Posterior cingulate gyrus (tissue), 11 donors: ENCODE measurements at places on chromosomes 6 and 20.
A peak's percentile ranks its signal among the peaks of the same experiment; 100 is the strongest.

- DNase-seq = no peak
These were observed 559.5 kb upstream of the MMS22L start for GRCh38 chr6:97842521-97842920.

- DNase-seq = no peak
These were observed 81.9 kb upstream of the BMP2 start for GRCh38 chr20:6685626-6686025.

DNA sequence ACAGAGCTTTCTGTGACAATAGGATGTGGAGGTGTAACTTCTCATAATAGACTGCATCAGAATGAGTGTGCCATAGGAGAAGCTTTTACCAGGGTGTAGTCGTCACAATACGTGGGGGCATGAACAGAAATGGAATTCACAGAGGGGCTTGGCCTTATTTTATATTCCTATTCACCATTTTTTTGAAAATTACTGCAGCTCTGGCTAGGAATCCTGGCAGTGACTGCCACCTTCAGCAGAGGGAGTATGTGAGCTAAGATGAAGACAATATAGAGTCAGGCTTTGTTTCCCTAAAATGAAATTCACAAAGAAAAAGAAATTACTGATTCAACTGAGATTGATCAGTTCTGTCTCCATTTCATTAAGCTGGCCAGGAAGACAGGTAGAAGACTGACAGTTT, 13.9 kb downstream of the TOMM6 start:
- DNase-seq = no peak

DNA sequence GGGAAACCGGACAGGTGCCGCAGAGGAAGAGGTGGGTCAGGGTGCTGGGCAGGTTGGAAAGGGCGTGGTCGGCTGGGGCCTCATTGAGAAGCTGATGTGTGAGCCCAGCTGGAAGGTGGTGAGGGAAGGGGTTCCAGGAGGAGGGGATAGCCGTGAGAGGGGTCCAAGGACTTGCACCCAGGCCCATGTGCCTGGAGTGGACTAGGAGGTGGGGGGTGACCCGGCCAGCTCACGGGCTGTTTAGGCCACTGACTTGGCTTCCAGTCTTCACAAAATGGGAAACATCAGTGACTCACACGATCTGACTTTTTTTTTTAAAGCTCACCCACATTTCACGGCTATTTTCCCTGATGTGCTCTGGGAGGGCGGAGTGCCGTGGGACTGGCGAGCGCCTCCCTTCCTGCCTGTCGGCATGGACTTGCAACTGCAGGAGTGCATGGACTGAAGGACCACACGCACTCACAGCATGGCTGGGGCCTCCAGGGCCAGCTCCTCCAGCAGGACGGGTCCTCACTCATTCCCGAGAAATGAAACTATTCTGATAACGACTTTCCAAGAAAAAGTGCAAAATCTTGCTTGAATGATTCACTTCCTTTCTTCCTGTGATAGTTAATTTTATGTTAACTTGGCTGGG, 13.5 kb upstream of the PDE10A start:
- no peak for DNase-seq

DNA sequence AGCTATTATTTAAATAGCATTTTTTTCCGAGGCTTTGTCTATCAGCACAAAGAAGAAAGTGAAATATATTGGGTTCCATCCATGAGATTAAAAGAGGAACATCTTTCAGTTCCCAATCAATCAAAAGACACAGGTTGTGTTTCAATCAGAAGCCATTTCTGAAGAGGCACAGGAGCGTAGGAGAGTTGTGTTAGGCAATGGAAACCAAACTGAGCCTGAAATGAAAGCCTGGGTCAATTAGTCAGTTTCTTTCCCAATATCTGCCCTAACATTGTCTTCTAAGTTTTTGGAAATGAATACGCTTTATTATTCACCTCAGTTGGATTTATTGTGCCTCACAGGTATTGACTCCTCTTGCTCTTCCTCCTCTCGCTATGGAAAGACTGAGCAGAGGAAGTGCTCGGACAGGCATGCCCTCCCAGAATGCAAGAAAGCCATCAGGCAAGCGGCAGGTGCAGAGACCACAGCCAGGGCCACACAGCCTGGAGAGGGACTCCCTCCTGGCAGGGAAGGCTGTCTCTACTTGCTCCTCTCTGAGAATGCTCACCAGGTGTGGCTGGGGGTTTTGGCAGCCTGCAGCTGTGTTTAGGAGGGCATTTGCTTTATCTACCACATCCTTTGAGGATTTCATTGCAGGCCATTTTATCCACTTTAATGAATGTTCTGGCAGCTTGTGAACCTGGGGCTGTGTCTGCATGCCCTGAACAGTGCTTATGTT, 100.8 kb upstream of the NEDD9 start:
- no peak for DNase-seq

GRCh38 chr6:137705160-137706082, 161.6 kb upstream of the TNFAIP3 start:
- no peak for DNase-seq

DNA sequence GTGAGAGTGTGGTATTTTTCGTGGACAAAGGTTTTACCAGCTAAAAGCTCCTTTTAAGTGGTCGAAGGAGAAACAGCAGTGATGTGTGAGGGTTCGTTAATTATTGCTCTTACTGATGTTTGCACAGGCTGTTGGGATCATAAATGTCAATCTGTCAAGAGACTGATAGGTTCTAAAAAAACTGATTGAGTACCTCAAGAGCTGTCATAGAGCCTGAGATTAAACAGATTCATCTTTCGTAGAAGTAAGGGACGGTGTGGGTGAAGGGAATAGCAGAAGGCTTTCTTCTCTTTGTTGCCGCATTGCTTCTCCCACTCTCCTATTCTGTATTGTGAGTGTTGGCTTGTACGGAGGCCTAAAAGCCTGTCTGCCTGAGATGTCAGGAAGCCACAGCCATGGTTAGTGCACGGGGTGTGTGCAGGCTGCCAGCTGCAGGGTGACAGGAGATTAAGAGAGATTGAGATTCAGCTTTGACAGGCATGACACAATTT, 291.0 kb downstream of the ZFAND3 start:
- DNase-seq = no peak

DNA sequence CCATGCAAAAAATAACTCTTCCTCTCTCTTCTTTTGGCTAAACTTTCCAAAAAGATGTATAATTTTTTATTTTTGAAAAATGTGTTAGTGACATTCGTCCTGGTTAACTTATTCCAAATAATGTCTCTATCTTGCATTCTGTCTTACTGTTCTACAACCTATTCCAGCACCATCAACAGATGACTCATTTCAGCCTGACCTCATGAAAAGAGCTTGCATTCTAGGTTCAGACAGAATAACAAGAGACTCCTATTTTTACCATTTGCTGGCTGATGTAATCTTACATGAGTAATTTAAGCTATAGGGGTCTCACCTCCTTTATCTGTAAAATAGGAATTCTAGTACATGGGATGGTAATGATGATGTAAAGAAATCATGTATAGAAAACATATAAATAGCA, 109.0 kb downstream of the FUT9 start:
- DNase-seq = no peak

DNA sequence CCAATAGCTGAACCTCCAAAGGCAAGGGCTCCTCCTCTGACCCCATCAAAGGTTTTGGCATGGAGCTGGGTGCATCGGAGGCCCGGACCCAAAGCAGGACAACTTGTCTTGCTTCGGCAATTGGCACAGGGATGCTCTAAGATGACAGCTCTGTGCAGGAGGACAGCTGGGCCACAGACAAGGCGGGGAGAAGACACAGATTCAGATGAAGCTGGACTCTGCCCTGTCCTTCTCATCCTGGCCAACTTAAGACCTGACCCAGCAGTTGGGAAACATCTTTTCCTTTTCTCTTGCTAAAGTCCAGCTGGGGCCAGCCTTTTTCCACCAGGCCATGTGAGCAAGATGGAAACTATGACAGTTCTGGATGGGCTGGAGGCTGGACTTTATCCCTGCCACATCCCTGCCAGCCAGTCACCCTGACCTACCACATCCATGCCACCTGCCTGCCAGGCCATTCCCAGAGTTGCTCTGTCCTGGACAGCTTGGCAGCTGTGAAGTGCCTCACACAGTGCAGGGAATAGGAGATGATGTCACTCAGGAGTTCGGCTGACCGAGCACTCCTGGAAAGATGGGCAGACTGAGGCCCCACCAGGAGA, 12.7 kb upstream of the PSMF1 start:
- DNase-seq = no peak

GRCh38 chr20:55569084-55569483, 436.2 kb downstream of the CBLN4 start:
- no peak for DNase-seq

- no peak for DNase-seq
These were observed 65.3 kb upstream of the ID4 start for GRCh38 chr6:19771753-19772336.

DNA sequence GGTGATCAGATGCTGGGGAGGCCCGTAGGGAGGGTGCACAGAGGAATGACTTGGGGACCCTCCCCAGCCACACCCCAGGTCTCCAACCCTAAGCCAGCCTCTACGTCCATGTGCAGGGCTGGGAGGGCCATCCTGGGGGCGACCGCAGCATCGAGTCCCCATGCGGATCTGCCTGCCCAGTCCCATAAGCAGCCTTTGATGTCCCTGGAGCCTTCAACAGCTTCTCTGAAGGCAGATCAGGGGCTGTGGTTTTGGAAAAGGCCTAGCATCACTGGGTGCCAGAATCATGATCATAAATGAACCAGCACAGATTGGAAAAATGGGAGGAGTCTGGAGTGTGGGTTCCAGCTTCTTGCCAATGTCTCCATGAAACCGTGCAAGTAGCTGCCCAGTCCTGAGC, 22.9 kb downstream of the TOX2 start:
- DNase-seq = no peak

DNA sequence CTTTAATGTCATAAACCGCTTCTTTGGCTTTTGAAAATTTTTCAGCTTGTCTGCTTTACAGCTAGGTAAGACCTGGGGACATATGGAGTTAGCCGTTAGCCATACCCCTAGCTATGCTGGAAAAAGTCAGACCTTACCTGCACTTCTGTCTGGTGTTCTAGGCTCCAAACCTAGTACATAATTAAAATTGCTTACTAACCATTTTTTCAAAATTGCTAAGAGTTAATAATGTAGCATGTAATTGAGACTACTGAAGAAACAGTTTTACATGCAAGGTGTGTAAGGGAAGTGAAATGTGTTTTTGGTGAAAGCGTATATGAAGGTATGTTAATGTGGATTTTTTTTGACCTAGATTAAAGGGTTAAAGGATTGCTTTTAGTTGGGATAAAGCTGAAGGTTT, 336.9 kb downstream of the RNF144B start:
- no peak for DNase-seq

DNA sequence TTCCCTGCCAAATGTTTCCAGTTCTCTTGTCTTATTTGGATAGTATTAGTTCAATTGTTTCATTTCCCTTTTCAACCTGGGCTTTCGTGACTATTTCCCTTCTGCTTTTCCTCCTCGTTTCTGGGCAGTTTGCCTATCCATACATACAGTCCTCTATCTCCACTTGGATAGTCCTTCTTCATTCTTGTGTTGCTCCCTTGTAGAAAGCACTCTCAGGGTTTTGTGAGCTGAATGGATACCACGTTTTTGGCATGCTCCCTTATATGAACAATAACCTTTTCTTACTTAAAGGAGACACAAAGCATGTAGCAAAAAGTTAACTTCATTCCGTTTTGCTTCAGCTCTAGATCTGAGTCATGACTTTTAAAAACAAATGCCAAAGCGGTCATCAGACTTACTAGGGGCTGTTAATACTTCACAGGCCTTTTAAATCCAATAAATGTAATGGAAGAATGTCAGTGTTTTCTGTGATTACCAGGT, 16.6 kb downstream of the CRYBG1 start:
- no peak for DNase-seq

DNA sequence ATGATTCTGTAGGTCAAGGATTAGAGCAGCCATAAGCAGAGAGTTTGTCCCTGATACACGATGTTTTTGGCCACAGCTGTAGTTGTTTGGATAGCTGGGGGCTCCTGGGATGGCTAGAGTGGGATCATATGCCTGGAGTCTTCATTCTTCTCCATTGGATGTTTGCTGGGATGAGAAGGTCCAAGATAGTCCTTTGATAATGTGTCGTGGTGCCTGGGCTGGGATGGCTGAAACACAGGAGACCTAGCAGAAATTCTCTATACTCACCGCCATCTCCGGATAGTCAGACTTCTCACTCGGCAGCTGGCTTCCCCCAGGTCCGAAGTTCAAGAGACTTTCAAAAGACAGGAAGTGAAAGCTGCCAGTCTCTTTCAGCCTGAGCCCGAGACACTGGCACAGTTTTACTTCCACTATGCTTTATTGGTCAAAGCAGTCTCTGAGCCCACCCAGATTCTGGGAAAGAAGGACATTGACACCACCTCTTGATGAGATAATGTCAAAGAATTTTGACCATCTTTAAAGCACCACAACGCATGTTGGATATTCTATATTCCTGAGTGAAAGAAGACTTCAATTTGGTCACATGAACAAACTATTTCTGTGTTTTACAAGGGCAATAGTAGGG, 16.0 kb downstream of the MARCKS start:
- no peak for DNase-seq

DNA sequence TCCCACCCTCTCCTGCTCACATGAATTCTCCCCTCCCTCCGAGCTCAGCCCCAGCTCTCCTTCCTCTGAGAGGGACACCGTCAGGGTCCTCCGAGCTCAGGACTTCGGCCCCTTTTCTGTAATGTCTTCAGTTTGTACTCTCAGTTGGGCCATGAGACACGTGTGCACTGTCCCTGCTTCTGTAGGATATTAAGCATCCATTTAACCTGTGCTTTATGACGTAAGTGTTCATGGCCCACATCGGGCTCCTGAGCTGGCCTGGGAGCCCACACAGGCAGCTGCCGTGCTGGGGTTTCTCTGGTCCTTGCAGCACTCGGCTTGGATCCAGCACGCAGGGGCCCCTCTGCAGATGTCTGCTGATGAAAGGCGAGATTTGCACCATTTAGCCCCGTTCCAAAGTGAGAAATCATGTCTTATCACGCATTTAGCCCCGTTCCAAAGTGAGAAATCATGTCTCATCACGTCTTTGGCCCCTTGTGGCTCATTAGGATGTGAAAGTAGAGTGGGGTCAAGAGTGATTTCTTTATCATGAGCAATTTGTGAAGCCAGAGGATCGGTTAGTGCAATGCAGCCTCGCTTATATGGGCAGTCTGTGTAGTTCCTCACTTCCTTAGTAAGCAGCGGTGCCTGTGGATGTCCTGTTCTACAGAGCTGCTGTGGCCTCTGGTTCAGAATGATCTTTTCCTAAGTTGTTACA, 25.3 kb downstream of the DUSP22 start:
- DNase-seq = no peak

- no peak for DNase-seq
These were observed 5.1 kb upstream of the TUBB1 start for GRCh38 chr20:59013959-59014608.

- peak; percentile 55 for DNase-seq
These were observed 66.7 kb downstream of the RPP21 start for GRCh38 chr6:30411515-30412207.
